ENCODE measurements at places on chromosomes 5 and 9.

GRCh38 chr5:137283801-137284200, 215.3 kb downstream of the SPOCK1 start:
- no peak for DNase-seq

GRCh38 chr5:128432913-128433440, 105.1 kb downstream of the FBN2 start:
- no peak for DNase-seq

DNA sequence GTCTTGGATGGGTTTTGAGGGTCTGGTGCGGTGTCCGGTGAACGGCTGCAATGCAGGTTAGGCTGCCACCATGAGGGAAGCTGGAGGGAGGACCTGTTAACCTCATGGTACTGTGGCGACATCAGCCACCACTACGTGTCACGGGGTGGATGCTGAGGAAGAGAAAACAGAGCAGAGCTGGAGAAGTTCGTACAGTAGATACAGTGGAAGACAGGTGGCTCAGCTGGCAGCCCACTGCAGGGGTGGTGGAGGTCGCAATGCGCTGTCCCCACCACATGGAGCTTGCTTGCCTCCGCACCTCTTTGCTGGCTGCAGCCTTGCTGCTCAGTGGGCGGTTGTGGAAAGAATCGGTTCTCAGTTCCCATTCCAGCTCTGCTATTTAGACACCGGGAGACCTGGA, 2.8 kb downstream of the DCANP1 start:
- no peak for DNase-seq

DNA sequence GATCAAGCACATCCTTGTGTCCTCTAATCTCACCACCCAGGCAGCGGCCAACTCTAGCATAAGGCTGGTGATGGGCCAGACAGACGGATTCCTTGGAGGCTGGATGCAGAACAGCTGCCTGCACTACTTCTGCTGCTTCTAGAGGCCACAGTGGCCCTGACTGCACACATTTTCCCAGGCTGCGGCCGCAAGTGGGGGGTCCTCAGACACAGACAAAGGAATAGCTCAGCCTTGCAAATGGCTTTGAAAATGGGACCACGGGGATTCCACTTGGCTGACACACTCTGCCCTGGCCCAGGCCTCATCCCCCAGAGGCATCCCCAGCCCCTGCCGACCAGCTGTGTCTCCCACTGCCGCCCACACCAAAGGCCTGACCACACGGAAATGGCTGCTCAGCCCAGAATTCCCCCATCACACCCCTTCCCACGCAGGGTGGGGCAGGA, 540.8 kb downstream of the BNC2 start:
- DNase-seq, result no peak

DNA sequence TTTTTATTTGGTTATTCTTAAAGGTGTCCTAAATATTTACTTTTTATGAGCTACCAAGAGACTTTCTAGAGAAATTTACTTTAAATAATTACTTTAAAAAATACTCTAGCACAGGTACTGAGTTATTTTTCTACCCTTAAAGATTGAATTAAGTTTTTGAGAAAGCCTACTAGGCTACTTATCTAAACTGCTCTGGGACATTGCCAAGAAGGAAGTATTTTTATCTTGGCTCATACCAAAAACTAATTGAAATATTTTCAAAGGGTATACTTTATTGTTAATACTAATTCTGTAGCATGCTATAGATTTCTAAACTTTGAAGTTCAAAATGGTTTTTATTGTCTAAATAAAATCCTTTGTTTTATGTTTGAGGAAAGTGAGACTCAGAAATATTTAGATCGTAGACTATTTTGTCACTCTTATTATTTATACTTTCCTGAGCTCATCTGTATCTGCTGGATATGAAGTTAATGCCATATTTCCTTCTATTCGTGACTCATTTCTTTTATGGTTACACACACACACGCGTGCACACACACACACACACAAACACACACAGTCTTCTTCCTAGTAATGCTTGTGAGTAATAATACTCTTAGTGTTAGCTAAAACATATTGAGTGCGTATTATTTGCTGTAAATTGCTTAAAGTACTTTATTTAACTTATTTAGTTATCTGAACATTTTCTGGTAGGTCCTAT, 89.5 kb downstream of the MAN2A1 start:
- DNase-seq, result no peak

- DNase-seq, result no peak
Observed at GRCh38 chr9:34587271-34587670, 2.3 kb downstream of the CNTFR start.

DNA sequence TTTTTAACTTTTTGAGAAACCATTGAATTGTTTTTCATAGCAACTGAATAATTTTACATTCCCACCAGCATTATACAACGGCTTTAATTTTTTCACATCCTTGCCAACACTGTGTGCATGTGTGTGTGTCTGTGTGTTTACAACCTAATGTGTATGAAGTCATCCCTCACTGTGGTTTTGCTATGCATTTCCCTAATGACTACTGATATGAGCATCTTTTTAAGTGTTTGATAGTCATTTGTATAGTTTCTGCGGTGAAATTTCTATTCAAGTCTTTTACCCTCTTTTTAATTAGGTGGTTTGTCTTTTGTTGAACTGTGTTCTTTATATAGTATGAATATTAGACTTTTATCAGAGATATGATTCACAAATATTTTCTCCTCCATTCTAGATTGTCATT, 263.1 kb upstream of the COX7C start:
- no peak for DNase-seq

GRCh38 chr9:97740848-97741821, 44.0 kb upstream of the XPA start:
- peak; percentile 10 for DNase-seq

DNA sequence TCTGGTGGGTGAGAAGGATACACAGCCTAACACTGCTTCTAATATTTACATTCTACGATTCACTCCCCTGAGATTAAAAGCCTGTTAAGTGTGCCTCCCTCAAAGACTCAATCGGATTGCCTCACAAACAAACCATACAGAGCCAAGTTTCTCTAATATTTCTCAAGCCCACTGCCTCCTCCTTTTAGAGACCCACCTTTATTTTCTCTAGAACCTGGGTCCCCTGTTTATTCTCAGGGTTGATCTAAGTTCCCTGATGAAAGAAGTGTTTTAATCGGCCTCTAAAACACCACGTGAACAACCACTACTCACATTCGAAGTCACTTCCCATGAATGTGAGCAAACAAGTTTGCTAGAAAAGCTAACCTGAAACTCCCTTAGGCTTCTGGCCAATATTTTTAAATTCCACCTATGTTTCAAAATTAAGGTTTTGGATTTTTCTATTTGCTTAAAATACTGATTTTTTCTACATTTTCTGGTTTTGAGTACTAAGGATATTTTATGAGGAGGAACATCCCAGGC, 76.5 kb downstream of the GLIS3 start:
- no peak for DNase-seq

GRCh38 chr5:80804332-80804731, 149.5 kb upstream of the DHFR start:
- DNase-seq, result no peak

GRCh38 chr9:125241863-125242739, 958 bp upstream of the HSPA5 start:
- no peak for DNase-seq

- no peak for DNase-seq
Observed at GRCh38 chr9:35553670-35554543, 51.2 kb upstream of the TESK1 start.

GRCh38 chr5:166529200-166529599, 1762.2 kb upstream of the WWC1 start:
- DNase-seq, result no peak

DNA sequence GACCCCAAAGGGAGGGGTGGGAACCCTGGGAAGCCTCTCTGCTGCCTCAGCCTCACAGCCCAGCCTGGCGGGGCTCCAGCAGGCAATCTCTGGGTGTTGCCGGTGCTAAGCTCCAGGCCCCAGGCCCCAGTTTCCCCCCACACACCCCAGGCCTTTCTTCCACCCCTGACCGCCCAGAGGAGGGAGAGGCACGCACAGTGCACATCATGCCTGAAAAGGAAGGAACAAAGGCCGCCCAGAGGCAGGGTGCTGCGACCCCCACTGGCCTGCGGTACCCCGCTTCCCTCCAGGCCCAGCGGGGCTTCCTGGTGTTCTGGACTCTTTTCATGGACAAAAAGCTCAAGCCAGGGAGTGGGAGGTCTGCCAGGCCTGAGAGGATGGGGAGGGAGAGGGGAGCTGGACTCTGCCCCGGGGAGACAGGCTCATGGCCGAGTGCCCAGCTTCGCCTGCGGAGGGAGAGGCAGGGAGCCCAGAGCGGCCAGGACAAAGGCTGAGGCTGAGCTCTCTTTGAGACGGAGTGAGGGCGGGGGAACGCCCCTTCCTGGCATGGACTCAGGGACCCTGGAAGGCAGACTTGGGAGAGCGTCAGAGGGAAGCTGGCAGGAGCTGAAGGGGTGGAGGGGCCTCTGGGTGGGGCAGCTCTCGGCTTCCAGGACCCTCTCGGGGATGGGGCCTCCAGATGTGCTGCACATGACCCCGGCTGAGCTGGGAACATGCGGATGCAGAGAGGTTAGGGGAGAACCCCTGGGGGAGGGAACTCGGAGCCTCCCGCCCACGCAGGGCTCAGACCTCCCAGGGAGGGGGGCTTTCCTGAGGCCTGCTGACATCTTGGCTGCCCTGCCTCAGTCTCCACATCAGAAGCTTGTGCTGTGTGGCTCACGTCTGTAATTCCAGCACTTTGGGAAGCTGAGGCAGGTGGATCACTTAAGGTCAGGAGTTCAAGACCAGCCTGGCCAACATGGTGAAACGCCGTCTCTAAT, 1.8 kb upstream of the ENTPD2 start:
- no peak for DNase-seq

- no peak for DNase-seq
Observed at GRCh38 chr5:154652746-154653417, 102.3 kb upstream of the LARP1 start.

- DNase-seq, result no peak
Observed at GRCh38 chr5:94217745-94218144, 400.7 kb downstream of the KIAA0825 start.

GRCh38 chr9:133171161-133171961, 7.6 kb upstream of the GBGT1 start:
- no peak for DNase-seq

- no peak for DNase-seq
Observed at GRCh38 chr5:78065663-78066062, 228.8 kb downstream of the AP3B1 start.

DNA sequence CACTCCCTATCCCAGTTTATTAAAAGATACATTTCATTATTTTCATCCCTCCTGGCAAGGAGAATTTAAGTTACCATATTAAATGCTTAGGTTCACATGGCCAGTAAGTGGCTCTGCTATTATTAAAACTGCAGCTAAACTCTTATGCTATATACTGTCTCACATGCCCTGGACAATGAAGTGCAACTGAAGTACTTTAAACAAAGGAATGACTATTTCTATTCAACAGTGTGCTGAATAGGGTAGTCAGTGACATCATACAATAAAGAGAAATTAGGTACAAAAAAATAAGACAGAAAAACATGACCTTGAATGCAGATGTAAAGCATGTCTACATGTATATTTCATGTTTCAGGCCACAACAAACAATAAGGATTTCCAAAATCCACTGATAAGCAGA, 282.6 kb upstream of the SMC2 start:
- no peak for DNase-seq

DNA sequence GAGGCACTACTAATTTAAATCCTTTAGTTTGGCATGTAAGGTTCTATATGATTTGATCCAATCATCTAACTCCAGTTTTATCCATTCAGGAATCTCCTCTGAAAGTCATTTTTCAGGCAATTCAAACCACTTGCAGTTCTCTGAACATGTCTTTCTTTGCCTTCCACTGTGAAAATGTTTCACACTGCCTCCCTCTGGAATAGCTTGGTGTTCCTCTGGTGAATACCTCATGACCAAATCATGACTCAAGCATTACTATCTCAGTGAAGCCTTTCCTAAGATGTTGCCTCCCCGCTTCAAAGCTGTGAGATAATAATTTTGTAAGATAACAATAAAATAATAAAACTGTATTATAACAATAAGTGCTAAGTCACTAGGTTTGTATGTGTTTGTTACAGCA, 981.1 kb downstream of the DTWD2 start:
- no peak for DNase-seq

DNA sequence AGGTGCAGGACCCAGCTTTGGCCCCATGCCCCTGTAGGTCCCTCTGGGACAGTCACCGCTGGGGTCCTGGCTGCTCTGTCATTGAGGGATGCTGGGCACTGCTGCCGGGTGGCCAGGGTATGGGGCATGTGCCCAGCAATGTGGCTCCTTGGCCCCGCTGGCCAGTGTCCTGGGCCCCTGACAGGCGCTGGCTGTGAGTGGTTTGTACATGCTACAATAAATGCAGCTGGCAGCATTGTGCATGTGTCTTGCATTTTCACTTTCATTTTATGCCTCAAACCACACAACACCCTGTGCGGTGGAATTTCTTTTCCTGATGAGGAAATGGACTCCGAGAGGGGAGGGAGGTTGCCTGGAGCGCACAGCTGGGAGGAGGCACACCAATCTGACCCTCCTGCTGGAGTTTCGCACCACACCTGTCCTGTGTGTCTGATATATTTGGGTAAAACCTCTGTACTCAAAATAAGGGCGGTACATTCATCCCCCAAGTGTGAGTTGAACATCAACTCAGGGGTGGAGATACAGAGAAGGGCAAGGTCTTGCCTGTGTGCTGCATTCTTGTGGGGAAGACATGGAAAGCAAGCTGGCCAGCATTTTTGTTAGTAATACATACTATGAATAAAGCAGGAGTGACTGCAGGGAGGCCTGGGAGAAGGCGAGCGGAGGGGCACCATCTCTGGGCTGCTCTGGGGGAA, 11.7 kb downstream of the TSPAN17 start:
- DNase-seq, result no peak

DNA sequence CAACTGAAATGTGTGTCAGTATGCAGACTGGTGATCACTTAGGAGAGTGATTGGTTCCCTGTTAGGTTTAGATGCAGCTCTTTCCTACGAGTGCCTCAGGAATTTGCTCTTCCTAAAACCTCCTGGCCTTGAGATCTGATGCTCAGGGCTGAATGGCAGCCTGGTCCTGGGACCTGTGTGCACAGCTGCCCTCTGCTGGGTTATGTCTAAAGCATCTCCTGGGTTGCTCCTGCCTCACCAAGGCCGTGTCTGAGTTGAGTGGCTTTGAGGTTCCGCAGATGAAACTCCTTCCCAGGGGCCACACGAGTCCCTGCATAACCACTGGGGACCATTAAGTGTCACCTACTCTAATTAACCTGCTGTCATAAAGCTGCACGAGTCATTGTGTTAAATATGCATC, 59.5 kb downstream of the MVB12B start:
- no peak for DNase-seq

DNA sequence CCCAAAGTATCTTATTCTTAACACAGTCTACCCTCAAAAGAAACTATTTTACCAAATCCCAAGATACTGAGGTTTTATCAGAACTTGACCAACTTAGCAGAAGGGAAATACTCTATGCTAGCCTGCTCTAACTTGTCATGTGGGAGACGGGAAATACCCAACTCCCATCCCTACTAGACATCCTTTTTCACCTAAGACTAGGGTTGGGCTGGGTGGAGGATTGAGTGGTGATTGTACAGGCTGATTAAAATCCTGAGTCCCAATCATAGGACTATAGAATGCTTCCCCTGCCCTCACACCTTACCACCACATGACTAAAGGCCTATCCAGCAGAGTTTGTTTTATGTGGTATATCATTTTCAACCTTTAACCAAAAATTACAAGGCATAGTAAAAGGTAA, 786.5 kb downstream of the TAF11L14 start:
- no peak for DNase-seq

- no peak for DNase-seq
Observed at GRCh38 chr5:7868427-7868772, 431 bp downstream of the FASTKD3 start.

- no peak for DNase-seq
Observed at GRCh38 chr9:94864862-94865509, 138.5 kb downstream of the AOPEP start.

- DNase-seq, result no peak
Observed at GRCh38 chr5:130400091-130400490, 495.8 kb downstream of the CHSY3 start.

Data from stimulated activated CD4-positive, alpha-beta T cell treated with anti-CD3 and anti-CD28 coated beads, Interleukin-1b, Interleukin-23, amount 100 ng/mL, for 1 hour (primary cell).